ENCODE measurements at places on chromosomes 16 and 17.
A peak's percentile ranks its signal among the peaks of the same experiment; 100 is the strongest.

DNA sequence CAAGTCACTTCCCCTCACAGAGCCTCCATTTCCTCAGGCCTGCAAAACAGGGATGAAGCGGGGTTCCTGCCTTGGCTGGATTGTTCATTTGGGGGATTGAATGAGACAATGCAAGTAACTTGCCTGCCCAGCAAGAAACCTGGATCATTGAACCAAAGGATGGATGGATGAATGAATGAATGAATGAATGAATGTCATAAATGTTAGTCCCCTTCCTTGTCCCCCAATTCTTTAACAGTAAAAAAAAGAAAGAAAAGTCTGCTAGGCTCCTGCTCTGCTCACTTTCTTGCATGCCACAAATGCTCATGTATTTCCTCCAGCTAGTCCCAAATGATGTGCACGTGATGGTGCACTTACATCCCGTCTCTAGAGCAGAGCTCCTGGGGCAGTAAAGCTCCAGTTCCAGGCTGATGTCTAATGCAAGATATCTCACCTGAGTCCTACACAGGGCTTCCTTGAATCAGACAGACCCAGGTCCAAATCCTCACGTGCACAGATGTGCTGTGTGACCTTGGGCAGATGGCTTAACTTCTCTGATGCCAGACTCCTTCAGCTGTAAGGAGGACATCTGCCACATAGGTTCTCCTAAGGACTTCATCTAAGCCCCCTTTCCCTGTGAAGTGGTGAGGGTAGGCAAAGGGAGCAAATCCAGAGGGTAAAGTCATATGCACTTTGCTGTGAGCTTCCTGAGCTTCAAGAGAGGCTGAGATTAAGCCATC lies 45.5 kb downstream of the C16orf82 start:
- no peak for DNase-seq

DNA sequence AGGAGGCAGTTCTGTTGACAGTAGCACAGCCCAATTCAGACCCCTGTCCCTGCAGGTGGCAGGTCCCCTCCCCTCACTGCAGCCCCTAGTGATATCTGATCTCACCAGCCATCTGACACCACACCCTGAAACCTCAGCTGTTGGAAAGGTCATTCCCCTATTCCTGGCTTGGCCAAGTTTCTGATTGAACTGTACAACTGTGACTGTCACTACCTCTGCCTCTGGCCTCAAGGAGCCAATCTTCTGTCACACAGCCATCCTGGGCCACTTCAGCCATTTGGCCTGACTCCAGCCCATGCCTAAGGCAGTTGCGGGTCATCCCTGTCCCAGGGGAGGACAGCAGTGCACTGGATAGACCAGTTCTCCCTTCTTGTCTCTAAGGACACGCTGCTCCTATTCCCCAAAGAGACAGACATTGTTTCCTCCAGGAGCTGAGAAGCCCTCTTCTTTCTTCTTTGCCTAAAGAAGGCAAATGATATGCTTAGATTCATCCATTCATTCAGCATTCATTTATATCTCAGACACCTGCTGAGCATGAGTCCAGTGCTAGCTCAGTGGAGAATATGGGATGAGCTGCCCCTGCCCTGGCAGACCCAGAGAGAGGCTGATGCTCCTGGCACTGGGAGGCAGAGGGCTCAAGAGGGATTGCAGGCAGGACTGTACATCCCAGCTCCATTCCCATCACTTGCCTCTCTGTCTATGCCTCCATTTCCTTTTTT lies 4.6 kb upstream of the ALDOA start:
- DNase-seq = no peak

- no peak for DNase-seq
Measured at GRCh38 chr16:22123759-22124490, 31.6 kb downstream of the VWA3A start.

GRCh38 chr17:4436846-4437245 lies 3.1 kb downstream of the SPNS3 start:
- DNase-seq = no peak

DNA sequence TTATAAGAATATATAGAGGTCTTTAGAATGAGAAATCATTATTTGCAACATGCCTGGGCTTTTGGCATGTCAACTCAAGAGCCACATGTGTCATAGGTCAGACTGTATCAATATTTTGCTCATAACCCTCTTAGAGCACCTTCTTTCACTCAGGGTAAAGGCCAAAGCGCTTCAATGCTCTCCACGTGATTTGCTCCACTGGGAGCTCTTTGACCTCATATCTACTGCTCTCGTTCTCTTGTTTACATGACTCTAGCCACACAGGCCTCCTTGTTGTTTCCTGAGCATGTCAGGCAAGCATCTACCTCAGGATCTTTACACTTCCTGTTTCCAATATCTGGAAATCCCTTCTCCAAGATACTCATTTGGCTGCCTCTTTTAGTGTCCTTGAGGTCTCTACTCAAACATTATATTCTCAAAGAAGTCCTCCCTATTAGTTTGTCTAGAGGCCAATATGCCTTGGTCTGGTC lies 148.4 kb downstream of the TOX3 start:
- no peak for DNase-seq

DNA sequence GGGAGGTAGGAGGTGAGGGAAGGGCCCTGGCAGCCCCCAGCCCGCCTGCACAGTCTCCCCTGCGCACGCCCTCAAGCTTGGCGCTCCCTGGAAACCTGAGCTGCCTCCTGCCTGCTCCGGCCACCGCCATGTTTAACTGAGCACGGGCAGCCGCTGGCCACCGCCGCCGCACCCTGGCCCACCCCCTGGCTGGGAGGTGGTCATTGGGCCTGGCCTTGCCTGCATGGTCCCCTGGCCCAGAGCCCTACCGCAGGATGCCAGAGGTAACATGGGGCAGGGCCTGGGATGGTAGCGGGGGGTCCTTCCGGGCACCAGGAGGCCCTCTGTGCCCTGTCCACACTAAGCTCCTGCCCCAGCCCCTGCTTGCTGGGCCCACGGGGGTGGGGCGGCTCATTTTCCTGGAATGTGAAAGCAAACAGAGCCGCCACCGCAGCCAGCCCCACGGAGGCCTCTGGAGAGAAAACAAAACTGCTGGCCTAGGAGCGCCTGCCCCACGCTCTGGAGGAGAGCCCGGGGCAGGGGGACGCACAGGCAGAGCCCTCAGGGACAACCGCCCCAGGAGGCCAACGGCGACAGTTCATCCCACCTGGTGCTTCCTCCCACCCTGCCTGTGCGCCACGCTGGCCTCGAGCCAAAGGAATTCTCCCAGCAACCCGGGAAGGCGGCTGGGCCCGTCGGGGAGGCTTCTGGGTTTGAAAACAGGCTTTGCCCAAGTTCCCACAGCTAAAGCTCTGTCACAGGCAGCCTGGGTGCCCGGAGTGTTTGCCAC lies 8.9 kb downstream of the NHERF2 start:
- no peak for DNase-seq

DNA sequence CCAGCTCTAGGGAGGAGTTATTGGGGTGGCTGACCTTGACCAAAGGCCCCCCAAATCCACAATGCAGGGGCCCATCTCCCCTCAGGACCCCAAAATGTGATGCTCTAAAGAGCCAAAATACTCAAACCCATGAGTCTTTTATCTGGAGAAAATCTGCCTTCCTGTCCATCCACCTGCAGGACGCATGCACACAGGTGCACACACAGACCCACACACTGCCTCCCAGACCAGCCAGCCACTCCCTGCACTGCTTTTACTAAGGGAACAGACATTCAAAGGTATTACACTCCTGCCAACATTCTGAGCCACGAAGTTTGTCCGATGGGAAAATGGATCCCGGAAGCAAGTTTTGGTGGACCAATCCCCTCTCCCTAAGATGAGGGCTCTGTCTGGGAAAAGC lies 76.1 kb upstream of the CDH5 start:
- no peak for DNase-seq

GRCh38 chr16:66594739-66595138 lies 9.8 kb upstream of the CMTM3 start:
- no peak for DNase-seq

DNA sequence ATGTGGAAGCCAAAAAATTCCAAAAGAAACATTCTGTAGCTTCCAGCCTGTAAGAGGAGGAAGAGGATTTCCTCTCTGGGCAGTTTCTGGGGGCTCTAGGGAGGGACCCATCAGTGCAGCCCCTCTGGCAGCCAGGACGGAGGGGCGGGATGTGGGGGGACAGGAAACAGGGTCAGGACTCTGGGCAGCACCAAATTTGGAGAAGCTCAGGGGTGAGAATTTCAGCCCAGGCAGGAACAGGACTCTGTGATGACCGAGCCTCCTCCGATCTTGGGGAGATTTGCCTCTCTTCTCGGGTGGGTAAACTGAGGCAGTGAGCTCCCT lies 18.4 kb upstream of the CIBAR2 start:
- no peak for DNase-seq

DNA sequence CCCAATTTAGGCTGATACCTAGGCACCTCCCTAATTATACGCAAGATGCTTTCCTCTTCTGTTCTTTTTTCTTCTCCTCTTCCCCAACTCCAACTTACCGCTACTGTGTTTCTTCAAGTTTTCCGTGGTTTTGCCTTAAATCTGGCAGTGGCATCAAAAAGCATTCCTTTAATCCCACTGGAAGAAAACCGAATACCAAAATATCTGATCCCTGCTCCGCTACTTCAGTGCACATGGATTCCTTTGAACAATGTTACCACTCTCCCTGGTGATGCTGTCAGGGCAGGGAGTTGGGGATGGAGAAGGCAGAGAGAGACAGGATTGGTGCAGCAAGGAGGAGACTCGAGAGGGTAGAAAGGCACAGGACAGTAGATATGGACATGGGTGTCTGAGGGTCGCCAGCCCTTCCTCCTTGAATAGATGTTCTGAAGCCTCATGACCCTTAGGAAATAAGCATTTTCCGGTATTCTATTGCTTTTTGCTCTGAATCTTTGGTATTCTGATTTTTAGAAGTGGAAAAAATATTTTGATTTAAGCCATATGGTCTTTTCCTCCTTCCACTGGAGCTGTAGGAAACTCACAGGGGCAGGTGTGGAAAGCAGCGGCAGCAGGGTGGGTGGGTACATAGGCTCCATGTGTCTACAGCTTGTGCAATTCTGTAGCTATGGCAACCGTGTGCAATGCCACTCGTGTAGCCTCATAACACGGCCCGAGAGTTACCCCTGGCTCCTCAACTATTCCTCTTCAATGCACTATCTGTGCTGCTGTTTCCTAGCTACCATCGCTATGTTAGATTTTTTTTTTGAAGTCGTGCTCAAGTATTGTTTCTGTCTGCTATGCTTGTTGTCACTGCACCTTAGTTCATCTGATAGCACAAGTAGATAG lies 32.3 kb upstream of the TANC2 start:
- DNase-seq = no peak

DNA sequence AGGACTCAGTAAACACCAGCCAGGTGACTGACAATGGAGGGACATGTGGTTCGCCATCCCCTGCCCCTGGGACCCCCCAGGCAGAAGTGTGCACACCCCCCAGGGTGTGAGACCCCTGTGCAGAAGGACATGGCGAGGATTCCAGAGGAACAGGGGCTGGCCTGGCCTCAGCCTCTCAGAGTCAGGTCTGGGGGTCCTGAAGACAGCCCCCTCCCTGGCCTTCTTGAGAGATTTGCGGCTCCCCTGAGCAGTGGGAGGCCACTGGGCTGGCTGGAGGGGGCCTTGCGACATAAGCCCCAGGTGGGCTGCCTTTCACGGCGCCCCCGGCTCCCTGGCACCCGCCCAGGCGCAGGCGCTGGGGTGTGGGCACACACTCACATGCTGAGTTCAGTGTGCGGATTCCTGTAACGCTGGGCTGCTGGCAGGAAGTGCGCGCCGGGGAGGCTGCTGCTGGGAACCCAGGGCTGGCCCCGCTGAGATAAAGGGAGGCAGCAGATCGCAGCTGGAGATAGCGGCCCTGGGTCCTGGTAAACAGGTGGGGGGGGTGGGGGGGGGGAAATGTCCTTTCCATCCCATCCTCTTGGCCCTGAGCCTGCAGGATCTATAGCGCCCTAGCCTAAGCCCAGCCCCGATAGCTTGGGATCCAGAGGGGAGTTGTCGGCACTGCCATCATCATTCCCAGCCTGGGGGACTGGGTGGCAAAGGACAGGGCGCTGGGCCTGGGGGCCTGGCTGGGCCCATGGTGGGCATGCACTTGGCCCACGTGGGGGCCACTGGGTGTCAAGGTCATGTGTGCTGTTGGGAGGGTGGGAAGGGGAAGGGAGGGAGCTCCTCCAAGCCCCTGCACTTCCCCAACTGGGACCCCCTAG lies 27.1 kb downstream of the TMEM235 start:
- DNase-seq = peak; percentile 66

- no peak for DNase-seq
Measured at GRCh38 chr17:8628172-8628571, 2.4 kb downstream of the MYH10 start.

DNA sequence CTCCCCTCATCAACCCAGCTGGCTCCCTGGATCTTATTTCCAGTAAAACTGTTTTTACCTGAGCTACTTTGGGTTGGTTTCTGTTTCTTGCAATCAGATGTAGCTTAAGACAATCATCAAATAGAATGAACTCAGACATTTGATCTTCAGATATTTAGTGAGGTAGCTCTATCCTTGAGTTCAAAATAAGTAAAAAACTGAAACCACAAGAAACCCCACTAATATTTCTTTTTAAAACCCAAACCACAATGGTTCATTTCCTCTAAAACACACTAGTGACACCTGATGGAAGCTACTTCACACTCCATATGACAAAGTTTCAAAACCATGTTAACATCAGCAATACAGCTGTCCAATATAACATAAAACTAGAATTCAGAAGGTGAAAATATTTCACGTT lies 37.8 kb downstream of the CACNG1 start:
- peak; percentile 56 for DNase-seq

- no peak for DNase-seq
Measured at GRCh38 chr17:7961421-7961820, 29.4 kb downstream of the CNTROB start.

DNA sequence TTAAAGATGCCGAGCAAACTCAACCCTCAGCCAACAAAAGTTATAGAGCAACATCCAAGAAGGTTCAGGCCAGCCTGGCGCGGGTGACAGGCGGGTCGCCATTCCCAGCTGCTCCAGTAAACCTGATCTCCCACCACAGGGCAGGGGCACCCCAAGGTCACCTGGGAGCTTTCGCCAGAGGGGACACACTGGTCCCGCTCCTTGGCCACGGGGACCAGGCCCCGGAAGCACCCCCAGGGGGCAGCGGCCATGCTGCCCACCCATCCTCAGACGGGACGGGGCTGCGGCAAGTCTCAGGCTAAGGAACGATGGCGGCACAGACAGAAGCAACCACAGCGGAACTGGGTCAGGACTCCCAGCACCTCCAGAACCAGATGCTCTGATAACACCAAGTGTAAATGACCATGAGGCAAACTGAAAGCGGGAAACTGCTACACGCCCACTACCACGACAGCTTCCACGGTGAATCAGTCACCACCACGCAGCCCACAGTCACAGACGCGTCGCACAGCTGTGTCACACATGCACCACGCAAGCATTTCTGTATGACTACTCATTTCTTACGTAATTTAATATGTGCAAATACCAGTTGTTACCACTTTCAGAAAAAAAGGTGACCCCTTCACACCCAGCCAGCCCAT lies 14.1 kb upstream of the CCDC154 start:
- no peak for DNase-seq

- peak; percentile 19 for DNase-seq
Measured at GRCh38 chr17:43905985-43906852, 1.1 kb downstream of the MPP2 start.

- no peak for DNase-seq
Measured at GRCh38 chr17:5825717-5826330, 241.5 kb upstream of the NLRP1 start.

- no peak for DNase-seq
Measured at GRCh38 chr16:47196457-47196856, 52.7 kb upstream of the NETO2 start.

GRCh38 chr17:8791910-8792270 lies 7.3 kb downstream of the MFSD6L start:
- DNase-seq = peak; percentile 9

All from CD4-positive, alpha-beta T cell treated with Interleukin-2 at 100 ng/mL for 4 hours (primary cell).